ENCODE measurements at places on chromosomes 16 and 17.

- peak; percentile 48 for DNase-seq
These were observed 102.2 kb downstream of the TRIM37 start for GRCh38 chr17:59004338-59005111.

DNA sequence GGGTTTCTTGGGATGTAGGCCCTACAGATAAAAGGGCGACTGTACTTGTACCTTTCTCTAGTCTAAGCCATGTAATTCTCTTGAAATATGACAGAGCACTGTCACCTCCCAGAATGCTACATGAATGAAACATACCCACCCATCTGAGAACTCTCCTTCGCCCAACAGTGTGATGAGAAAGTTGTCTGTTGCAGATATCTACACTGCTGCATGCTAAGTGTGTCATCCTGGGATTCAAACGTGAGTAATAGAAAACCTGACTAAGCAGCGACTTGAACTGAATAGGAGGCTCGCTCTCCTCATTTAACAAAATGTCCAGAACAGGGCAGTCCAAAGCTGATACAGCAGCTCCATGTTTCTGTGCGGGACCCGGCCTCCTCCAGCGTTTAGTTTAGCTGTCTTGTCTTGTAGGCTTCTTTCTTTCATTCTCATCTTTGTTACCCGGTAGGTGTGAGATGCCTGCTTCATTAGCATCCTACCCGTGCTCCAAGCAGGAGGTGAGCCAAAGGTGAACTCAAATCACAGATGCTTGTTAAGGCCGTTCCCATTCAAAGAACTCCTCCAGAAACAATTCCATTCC, 211.9 kb downstream of the PRKCA start:
- DNase-seq = no peak

DNA sequence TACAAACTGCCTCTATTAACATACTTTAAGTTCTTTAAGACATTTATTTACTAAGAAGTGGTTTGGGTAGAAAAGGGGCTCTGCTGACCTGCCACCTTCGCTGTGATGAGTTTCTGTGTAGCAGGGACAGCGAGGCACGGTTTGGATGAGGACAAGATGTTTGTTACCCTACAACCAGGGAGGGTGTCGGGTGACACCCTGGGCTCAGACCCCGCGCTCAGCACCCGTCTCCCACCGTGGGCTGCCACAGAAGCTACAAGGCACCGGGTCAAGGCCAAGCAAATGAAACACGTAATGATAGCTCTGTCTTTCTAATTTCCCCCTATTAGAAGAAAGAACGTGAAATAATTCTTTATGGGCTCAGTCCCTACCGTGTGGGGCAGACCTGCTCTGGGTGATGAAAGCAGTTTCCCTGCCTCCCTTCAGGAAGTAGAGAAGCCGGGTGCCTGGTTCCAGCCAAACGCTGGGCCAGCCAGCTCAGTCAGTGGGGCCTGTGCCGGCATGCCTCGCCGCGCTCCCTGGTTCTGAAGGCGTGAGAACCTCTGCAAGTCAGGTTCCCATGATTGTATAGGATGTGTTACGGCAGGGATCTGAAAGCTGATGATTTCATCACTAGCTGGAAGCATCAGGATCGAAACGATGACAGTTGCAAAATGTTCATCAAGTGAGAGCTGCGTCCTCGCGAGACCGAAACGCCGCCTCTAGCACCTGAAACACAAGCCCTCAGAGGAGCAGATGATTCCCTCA, 3.9 kb downstream of the ZNF750 start:
- DNase-seq = no peak

DNA sequence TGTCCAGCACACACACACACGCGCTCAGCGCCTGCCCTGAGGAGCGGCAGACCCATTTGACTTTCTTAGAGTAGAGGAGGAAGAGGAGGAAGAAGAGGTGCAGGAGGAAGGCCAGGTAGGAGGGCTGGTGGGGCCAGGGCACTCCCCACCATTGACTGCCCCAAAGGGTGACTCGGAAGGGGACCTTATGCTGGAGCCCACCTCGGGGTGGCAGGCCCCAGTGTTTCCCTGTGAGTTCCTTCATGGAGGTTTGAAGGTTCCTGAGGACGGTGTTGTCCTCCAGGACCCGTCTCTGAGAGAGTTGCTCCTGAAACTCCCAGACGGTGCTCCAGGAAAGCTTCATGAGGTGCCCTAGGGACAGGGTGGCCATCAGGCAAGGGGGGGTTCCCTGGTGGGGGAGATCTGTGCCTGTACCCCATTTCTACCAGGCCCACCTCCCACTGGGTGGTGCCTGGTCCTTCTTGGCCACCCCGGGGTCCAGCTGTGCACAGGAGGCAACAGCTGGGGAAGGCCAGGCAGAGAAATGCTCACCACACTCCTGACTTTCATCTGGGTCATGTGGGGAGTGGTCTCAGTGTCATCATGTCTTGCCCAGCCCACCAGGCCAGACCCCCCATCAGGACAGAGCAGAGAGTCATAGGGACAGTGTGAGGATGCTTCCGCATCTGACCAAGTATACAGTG, 89.5 kb downstream of the TNFRSF13B start:
- DNase-seq = no peak

GRCh38 chr16:24670623-24671454, 58.6 kb upstream of the TNRC6A start:
- DNase-seq = no peak

GRCh38 chr16:20322696-20323095, 4.6 kb downstream of the GP2 start:
- no peak for DNase-seq

DNA sequence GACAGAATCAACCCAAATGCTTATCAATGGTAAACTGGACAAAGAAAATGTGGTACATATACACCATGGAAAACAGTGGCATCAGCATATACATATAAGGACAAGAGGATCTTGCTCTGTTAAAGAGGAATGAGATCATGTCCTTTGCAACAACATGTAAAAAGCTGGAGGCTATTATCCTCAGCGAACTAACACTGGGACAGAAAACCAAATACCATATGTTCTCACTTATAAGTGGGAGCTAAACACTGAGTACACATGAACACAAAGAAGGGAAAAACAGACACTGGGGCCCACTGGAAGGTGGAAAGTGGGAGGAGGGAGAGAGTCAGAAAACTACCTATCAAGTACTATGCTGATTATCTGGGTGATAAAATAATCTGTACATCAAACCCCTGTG, 447.3 kb upstream of the MAF start:
- no peak for DNase-seq
